ENCODE measurements at places on chromosomes 7 and 10. TPM values are rescaled to one million over a fixed set of nuclear protein-coding genes. Genes with fewer than 3 reads are reported as not detected.

GRCh38 chr7:101598422-101598985 is 30.6 kb downstream of the MYL10 start:
- no peak for DNase-seq

DNA sequence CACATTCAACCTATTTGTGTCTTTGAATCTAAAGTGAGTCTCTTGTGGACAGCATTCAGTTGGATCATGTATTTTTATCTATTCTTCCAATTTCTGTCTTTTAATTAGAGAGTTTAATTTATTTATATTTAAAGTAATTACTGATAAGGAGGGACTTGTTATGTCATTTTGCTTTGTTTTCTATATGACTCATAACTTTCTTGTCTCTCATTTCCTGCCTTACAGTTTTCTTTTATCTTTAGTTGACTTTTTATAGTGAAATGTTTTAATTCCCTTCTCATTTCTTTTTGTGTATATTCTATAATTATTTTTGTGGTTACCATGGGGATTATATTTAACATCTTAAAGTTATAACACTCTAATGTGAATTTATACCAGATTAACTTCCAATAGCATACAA is 7.3 kb upstream of the ZNF518A start:
- DNase-seq, result no peak

DNA sequence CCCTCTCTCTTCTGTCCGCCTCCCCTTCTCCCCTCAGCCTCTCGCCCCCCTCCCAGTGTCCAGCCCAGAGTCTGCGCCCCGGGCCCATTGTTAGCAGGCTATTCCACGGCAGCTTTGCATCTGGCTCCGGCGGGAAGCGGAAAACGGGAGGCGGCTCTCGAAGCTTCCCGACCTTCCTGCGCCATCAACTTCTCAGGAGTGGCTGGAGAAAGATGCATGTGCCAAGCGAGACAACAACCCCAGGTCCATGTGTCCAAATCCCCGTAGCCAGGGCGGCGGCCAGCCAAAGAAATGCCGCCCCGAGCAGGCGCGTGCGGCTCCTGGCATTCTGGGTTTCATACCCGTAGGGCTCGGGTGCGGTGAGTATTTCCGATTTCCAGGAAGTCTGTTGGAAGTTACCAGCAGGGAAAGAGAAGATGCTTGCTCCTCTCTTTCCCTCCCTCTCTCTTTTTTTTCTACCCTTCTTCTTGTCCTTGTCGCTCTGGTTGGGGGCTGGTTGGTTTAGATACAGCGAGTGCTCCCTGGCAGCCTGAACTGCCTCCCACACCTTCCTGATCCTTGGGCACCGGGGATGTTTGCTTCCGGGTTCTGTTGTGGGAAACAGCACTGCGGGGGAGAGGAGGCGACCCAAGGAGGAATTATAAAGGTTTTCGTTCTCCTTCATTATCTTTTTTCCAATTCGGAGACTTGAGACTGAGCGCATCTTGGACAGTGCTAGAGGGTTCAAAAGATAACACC is 1.2 kb upstream of the HOXA2 start:
- no peak for DNase-seq

DNA sequence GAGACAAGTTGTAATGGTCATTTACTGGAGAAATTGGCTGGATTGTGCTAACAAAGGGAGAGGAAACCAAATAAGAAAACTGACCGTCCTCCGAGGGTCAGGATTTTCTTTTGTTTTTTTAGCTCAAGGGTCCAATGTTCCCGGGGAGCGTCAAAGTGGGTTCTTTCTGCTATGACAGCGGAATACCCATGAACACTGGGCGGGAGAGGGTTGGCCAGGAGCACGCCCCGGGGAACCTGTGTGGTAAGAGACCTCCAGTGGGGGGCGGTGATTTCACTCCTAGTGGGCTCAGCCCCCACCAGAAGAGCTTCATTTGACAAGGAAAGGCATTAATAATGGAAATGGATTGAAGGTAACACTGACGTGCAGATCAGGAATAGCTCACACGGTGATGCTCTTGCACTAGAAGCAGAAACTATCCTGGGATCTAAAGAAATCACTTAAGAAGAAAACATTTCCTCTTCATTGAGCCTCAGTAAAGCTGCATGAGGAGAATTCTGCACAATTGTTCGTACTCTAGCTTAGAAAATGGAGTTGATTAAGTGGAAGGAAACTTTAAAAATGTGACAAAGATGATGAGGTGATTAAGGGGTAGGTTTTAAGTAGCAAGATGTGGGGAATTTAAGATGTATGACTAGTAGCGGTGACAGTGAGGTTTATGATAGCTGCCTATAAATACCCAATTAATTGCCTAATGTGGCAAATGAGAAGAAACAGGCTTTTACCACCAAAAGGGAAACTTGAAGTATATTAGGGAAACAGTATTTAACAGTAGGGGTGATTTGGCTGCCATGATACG is 627.2 kb downstream of the SUGCT start:
- no peak for DNase-seq

CNOT4 gene
- total RNA-seq, result 29.2 TPM

DNA sequence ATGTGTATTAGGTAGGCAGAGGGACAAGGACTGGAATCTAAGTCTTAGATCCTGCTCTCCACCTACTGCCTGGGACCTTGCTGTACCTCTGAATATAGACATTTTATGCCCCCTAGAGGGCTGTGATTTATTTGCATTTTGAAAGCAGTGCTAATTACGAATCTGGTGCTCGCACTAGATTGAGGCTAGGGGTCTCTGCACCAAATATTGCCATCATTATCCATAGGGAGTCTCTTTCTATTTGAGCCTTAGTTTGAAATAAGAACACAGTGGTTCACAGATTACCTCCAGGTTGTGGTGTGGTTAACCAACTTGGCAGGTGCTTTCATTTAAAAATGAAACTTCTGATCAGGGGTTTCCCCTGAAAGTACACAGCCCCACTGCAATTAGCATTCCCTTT is 41.8 kb downstream of the CNNM1 start:
- DNase-seq, result no peak

PRR15 gene
- 0.79 TPM for total RNA-seq

- DNase-seq, result no peak
These were observed 186.4 kb upstream of the NFE2L3 start for GRCh38 chr7:25965405-25966123.

Data from heart left ventricle (tissue), 16 donors.